Effector memory CD4-positive, alpha-beta T cell (primary cell): ENCODE measurements at places on chromosomes 13 and 19.

GRCh38 chr19:51127032-51127431, 2.3 kb downstream of the SIGLEC9 start:
- no peak overlapping the region for H3K27ac ChIP-seq
- H3K36me3 ChIP-seq: no peaks in the 10 kb centered on the region
- no peak overlapping the region for H3K4me3 ChIP-seq
- no peak for DNase-seq
- H3K27me3 ChIP-seq: no peaks in the 10 kb centered on the region

- DNase-seq: no peak
- no peaks in the 10 kb centered on the region for H3K27me3 ChIP-seq
- H3K36me3 ChIP-seq: no peaks in the 10 kb centered on the region
- H3K27ac ChIP-seq: no peak overlapping the region
- no peaks in the 10 kb centered on the region for H3K4me1 ChIP-seq
Measured at GRCh38 chr13:69556540-69557196, 551.0 kb upstream of the ATXN8OS start.

GRCh38 chr19:54489766-54490165, 12.9 kb upstream of the LAIR2 start:
- no peak overlapping the region for H3K27ac ChIP-seq
- H3K27me3 ChIP-seq: peaks cover 3% of the 10 kb centered on the region
- no peak for DNase-seq

- no peaks in the 10 kb centered on the region for H3K27me3 ChIP-seq
- no peak for DNase-seq
- no peak overlapping the region for H3K4me3 ChIP-seq
- H3K4me1 ChIP-seq: no peaks in the 10 kb centered on the region
- no peak overlapping the region for H3K27ac ChIP-seq
Measured at GRCh38 chr13:40232311-40233040, 434.0 kb downstream of the FOXO1 start.

DNA sequence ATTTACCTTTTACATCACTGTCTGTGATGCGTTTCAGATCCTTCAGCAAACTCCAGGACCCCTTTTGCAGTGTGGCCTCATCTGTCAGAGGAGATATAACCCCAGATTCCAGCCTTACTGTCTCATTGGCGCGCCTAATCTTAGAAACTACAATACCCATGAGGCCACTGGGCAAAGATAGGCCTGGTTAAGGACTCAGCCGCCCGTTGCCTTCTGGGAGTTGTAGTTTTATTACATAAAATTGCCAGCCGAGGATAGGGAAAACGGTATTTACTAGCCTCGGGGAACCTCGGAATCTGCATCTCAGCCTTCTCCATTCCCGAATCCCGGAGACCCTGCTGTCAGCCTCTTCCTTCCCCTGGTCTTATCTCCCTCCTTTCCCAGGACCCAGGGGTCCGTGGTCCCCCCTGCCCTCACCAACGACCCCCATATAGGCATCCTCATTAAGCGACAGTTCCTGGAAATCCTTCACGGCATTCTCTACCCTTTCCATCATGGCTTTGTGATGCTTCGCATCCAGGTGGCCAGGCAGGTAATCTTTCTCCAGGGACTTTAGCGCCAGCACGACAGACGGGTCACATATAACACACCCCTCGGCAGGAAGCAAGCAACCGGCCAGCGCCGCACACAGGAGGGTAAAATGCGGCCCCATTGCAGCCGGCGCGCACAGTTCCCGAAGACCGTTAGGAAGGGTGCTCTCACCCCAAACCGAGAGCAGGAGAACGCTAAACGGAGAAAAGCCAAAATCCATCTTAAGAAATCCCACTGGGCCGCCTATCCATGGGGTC, 1.3 kb downstream of the IZUMO1 start:
- DNase-seq: peak; percentile 40
- no peak overlapping the region for H3K27ac ChIP-seq
- H3K4me1 ChIP-seq: peaks cover 15% of the 10 kb centered on the region
- no peaks in the 10 kb centered on the region for H3K36me3 ChIP-seq

DNA sequence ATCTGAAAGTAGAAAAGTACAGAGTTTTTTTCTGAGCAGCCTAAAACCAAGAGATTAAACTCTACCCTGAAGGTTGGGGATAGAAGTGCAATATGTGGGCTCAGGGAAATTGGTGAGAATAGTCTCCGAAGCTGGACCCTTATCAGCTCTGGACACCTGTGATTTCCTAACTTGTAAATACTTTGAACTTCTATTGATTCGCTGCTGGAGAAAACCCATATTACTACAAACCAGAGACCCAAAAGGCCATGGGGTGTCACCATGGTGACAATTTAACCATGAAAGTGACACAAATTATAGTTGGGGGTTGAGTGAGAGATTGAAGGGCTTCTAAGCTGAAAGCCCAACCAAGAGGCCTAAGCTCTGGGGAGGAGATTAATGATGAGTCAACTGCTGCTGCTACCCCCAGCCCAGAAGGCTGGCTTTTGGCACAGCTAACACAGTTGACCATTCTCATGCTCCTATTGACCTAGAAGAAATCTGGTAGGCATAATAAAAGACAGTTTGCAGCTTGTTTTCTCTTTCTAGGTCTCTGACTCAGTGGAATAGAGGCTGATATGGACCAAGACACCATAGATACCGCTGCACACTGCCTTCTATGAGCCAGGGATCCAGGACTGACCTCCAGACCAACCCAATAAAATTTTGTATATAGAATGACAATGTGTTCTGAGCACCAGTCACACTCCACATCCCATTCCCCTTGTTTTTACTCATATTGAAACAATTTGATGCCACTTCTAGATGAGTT, 131.9 kb upstream of the FNDC3A start:
- no peaks in the 10 kb centered on the region for H3K27me3 ChIP-seq
- DNase-seq: no peak
- no peaks in the 10 kb centered on the region for H3K36me3 ChIP-seq
- no peak overlapping the region for H3K27ac ChIP-seq
- no peaks in the 10 kb centered on the region for H3K4me1 ChIP-seq

DNA sequence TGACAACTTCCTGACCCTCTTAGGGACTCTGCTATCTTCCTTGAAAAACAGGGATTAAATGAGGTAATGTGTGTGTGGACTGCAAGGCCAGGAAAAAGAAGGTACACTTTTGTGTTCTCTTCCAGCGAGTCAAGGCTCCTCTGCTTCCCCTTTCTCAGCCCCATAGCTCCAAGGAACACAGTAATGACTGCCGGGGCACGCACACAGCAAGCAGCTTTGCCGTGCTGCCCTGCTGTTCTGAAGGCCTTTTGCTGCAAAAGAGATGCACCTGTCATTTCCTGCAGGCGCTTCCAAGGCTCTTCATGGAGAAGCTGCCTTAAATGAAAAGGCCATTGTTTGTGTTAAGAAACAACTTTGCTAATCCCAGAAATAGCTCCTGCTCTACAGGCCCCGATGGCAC, 84.6 kb downstream of the CYSLTR2 start:
- H3K27me3 ChIP-seq: no peaks in the 10 kb centered on the region
- H3K27ac ChIP-seq: no peak overlapping the region
- DNase-seq: no peak
- no peak overlapping the region for H3K4me3 ChIP-seq
- no peaks in the 10 kb centered on the region for H3K36me3 ChIP-seq

DNA sequence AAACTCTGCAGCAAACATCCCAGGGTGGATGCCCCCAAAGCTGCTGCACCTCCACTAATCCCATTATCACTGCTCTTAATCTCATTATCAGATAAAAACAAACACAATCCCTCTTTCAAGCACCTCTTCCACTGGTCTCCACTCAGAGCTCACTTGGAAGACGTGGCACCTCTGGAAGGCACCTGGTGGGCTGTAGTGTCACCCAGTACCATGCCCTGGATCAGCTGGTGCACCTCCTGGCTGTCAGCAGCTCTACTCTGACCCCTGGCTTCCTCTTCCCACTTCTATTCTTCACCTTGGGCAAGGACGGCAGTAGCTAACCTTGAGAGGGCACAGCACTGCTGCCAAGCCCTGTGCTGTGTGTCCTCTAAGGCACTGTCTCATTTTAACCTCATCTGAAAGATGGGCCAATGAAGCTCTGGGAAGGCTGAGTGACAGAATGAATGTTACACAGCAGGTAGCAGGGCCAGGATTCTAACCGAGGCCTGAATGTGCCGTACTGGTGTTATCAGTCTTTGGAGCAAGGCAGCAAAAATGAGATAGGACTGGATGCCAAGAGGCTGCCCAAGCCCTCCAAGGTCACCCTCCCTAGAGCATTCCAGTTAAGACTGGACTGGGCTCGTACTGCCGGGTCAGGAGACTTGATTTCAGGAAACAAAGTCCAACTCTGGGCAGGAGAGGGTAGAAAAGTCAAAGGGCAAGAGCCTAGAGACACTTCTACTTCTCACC, 7.4 kb downstream of the BRD4 start:
- H3K4me1 ChIP-seq: peaks cover 48% of the 10 kb centered on the region
- DNase-seq: no peak
- H3K27ac ChIP-seq: no peak overlapping the region
- no peaks in the 10 kb centered on the region for H3K36me3 ChIP-seq
- H3K4me3 ChIP-seq: no peak overlapping the region

DNA sequence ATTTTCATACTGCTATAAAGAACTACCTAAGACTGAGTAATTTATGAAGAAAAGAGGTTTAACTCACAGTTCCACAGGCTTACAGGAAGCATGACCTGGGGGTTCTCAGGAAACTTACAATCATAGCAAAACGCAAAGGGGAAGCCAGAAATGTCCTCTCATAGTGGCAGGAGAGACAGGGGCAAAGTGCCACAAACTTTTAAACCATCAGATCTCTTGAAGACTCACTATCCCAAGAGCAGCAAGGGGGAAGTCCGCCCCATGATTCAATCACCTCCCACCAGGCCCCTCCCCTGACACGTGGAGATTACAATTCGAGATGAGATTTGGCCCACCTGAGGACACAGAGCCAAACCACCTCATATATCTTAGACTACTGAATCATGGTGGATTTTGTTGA, 198.7 kb downstream of the KCTD12 start:
- no peak overlapping the region for H3K27ac ChIP-seq
- no peaks in the 10 kb centered on the region for H3K27me3 ChIP-seq
- DNase-seq: no peak
- H3K36me3 ChIP-seq: no peaks in the 10 kb centered on the region
- no peak overlapping the region for H3K4me3 ChIP-seq
